Activated effector memory CD4-positive, alpha-beta T cell treated with Interleukin-2 at 50 U/mL for 16 hours (primary cell): ENCODE measurements at places on chromosomes 7 and 10.
A peak's percentile ranks its signal among the peaks of the same experiment; 100 is the strongest.

- no peak for DNase-seq
Observed at GRCh38 chr7:23759671-23760391, 49.8 kb downstream of the STK31 start.

DNA sequence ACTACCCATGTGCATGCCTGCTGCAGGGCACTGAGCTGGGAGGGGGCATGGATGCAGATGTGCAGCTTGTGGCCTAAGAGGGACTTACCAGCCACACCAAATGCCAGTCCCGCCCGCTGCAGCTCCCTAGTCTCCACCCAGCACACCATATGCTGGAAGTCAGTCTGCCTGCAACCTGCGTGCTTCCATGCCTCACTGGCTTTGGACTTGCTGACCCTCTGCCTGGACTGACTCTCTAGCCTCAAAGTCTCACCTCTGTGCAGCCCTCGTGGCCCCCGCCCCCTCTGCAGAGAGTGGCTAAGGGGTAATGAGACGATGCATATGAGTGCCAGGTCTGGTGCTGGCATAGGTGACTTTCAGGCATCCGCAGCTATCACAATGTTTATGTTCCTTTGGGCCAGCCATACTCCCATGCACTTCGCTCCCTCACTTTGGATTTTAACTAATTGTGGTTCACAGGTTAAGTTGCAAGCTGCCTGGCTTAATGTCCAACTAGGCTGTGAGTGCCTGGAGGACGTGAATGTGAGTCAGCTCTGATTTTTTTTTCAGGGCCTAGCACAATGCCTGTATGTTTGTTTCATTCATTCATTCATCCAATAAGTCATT is 21.7 kb downstream of the TRIM8 start:
- no peak for DNase-seq

- no peak for DNase-seq
Observed at GRCh38 chr7:83610649-83611304, 38.2 kb downstream of the SEMA3E start.

DNA sequence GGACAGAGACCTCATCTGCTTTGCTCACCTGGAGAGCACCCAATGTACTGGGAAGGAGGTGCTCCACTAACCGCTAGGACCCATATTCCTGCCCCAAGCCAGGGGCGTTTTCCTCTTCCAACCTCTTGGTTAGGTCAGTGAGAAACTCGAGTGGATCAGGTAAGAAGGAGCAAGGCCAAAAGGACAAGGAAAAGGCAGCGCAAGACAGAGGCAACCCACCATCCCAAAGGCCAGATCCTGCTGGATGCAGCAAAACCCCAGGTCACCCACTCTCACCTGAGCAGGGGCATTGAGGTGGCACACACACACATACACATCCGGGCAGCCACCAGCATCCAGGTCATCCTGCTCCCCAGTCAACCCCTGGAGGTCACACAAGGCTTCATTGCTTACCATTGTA is 105.1 kb downstream of the GRID1 start:
- DNase-seq = no peak

- no peak for DNase-seq
Observed at GRCh38 chr10:112779025-112779770, 170.8 kb upstream of the TCF7L2 start.

- no peak for DNase-seq
Observed at GRCh38 chr7:20194343-20194995, 22.7 kb downstream of the MACC1 start.

DNA sequence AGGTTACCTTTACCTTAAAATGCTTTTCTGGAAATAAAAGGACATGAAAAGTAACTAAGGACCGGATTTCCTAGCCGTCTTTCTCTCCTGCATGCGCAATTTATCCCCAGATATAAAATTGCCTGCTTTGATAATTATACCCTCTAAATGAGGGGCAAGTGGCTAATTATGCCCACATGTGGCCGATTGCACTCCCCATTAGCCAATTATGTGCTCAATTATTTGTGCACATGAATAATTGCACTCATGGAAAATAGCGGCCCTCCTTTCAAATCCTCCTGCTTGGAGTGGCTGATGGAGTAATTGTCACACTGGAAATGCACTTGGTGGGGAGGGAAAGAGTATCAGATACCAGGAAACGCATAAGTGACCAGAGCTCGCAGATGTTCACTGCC is 66.4 kb upstream of the ATRNL1 start:
- no peak for DNase-seq

- DNase-seq = no peak
Observed at GRCh38 chr7:133625046-133625445, 372.2 kb downstream of the EXOC4 start.

- no peak for DNase-seq
Observed at GRCh38 chr10:60410970-60411369, 21.3 kb upstream of the ANK3 start.

DNA sequence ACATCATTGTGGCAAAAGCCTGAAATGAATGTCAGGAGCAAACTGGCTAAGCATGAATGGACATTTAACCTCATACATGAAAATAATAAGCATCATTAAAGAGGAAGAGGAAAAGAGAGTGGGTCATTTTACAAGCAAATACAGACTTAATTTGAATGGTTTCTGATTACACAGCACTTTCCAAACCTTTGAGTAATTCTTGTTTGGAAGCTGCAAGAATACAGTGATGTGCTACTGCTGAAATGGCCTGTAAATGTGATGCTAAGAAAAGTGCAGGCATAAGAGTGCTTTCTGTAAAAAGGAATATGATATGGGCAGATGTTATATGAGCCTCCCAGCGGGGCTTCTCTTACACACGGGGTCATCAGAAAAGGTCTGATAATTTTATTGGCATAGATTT is 30.2 kb downstream of the TAS2R16 start:
- DNase-seq = no peak

DNA sequence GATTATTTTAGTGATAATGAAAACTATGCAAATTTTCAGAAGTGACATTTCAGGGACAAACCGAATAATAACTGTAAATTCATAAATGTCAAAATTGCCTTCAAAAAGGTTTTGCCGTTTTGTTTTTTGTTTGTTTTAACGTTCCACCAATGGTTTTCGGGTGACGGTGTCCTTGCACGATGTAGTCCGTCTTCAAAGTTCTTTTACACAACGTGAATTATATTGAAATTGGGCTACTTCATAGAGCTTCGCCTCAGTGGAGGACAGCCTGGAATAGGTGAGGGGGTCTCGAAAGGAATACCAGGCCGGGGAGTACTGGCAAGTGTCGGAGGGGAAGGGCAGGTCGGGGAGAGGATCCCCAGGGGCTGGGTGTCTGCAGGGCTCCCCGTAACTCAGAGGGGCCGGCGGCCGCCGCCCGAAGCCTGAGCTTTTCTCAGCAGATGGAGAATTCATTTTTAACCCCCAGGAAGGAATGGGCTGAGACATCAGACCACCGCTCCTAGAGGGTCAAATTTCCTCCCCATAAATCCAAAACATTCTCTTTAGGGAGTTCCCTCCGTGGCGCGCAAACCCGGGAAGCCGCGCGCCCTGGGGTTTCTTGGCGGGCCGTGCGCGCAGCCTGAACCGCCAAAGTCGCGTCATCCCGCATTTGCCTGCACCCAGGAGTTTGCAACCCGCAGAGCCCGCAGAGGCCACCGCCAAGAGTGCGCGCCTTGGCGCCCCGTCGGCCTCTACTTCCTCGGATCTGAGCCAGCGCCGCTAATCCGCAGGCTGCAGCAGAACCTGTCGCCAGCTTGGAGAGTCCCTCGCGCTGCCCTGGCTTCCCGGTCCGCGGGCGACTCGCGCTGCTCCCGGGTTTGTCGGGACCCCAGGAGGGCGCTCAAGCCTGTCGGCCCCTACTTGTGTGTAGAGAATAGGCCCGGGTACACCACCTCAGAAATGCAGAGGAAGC is 17.3 kb upstream of the EVX1 start:
- no peak for DNase-seq

- no peak for DNase-seq
Observed at GRCh38 chr10:22344781-22345300, 455 bp upstream of the SPAG6 start.

DNA sequence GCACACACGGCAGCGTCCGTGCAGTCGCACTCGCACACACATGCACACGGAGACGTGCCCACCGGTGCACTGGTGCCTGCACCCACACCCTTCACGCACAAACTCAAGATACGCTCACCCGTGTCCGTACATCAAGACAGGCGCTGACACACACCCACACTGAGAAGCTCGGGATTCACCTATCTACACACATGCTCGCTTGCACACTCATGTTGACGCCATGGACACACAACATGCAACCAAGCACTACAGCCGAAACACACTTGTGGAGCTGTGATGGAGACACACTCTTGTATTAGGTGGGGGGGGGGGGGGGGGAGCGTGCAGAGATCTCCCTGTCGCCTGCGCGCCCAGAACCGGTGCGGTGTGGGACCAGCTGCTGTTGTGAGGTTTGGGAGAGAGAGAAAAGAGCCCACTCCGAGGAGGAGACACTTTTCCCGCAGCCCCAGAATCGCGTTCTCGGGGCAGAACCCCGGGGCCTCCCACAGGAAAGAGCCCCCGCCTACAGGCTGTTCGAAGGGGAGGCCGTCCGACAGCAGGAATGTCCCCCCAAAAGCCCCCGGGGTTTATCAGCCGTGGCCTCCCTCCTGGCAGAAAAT is 605 bp upstream of the NFKB2 start:
- DNase-seq = no peak

DNA sequence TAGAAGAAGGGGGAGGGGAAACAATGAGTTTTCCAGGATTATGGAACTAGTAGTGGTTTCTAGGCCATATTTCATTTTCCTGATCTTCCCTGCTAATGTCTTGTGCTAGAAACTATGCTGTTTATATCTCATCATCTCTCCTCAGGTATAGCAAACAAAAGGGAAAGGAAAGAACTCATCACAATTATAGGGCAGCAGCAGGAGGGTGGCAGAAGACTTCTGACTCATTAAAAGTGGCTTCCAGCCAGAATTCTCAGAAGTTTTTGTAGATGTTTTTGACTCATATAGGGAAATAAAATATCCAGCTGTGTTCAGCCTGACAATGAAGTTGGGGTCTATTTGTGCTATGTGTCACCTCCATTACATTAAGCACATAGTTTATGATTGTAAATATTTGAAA is 6.5 kb downstream of the AHR start:
- DNase-seq = no peak

DNA sequence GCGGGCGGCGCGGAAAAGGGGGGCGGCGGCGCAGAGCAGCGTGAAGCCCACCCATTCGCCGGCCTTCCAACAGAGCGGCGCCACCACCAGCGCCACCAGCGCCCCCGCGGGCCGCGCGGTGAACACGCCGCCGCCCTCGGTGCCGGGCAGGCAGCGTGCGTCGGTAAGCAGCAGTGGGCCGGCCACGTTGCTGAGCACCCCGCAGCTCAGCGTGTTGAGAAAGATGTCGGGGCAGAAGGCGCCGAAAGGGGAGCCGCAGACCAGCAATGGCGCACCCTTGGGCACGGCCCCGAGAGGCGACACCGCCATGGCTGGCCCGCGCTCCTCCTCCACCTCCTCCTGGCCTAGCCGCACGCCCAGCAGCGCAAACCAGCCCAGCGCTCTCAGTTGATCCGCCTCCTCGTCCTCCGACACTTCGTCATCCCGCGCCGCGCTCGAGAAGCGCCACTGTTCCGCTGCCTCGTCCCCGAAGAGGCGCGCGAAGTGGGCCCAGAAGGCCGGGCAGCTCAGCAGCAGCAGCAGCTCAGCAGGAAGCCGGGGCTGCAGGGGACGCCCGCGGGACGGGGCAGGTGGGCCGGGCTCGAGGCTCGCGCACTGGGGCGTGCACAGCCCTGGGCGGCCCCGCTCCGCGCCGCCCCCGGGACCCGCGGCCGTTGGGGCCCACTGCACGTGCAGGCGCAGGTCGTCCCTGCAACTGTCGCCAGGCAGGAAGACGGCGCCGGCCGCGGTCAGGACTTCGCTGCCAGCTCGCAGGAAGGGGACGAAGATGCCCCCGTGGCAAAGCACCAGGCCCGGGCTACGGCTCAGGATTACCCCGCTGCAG is 623 bp downstream of the TYSND1 start:
- peak; percentile 69 for DNase-seq

- DNase-seq = no peak
Observed at GRCh38 chr7:2224934-2225333, 7.8 kb downstream of the MAD1L1 start.

DNA sequence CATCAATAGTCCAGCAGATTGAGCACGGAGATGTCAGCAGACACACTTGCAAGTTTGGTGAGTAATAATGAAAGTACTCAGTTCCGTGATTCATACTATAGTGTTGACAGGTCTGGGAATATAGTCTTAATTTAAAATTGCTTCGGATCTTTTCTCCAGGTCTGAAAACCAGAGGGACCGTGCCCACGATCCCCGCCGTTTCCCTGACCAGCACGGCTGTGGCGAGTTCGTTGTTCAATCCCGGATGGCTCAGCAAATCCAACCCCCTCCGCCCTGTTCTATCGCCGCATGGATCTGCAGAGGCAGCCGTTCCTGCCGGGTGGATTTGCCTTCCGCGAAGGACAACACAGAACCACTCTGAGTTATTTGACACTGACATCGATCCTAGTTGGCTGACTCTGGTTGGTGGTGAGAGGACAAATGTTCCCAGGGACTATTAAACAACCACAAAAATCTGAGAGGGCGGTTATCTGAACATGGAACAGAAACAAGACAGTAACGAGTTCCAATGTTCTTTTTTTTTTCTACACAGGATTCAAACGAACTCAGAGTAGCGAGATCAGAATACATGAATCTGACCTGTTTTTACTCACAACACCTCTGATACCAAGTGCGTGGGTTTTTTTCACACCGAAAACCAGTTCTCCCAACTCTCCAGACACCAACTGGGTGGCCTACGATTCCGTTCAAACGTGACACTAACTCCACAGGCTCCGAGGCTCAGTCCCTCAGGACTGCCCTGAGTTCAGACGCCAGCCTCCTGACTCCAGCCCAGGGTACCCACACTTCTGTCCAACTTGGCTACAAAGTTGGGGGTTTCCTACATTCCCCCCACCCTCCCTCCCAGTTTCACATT is 52.7 kb downstream of the RBM17 start:
- no peak for DNase-seq

- no peak for DNase-seq
Observed at GRCh38 chr7:130279906-130280305, 13.1 kb upstream of the CPA4 start.

DNA sequence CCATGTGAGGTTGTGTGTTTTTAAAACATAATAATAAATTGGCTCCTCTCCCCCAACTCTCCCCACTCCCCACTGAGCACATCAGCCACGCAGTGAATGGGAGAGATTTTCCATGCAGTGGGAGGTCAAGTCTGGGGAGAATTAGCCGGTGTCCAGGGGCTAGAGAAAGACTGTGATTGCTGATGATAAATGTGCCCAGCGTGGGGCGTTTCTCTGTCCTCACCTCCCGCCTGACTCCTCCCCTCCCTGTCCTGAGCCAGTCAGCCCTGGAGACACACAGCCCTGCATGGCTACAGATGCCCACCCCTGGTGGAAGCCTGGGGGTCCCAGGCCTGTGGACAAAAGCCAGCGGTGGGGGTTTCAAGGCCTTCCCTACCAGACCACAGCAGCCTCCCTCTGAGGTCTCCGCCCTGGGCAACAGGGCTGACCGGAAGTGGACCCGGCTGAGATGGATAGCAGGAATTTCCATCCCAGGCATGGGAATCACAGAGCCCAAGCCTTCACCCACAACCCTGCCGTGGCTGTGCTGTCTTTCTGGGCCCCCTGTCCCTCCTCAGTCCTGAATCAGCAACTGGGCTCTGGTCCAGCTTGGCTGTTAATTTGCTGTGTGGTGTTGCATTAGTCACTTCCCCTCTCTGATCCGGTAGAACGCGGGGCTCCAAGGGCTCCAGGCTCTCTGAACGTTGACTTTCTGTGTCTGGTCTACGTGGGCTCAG is 46.8 kb upstream of the SLC29A3 start:
- no peak for DNase-seq

- DNase-seq = no peak
Observed at GRCh38 chr7:17985473-17986239, 42.0 kb downstream of the PRPS1L1 start.

- no peak for DNase-seq
Observed at GRCh38 chr10:131088619-131089018, 222.9 kb downstream of the TCERG1L start.

- DNase-seq = no peak
Observed at GRCh38 chr10:114479836-114480235, 75.5 kb upstream of the AFAP1L2 start.
